Chondrocyte (in vitro differentiated cells): ENCODE measurements at places on chromosomes 6 and 20. TPM values are rescaled to one million over a fixed set of nuclear protein-coding genes. Genes with fewer than 3 reads are reported as not detected.

- no peak for DNase-seq
Observed at GRCh38 chr20:9590189-9590588, 75.8 kb downstream of the LAMP5 start.

DNA sequence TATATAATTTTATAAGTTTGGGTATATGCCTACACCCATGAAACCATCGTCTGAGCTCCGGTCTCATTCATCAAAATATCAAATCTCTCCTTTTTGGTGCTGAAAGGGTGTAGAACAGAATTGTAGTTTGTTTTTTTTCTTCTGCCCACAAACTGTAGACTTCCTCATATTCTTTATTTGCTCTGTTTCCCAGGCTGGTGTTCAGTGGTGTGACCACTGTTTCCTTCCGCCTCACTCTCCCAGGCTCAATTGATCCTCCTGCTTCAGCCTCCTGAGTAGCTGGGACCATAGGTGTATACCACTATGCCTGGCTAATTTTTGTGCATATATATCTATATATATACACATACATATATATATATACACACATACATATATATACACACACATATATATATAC, 139.6 kb upstream of the HCRTR2 start:
- no peak for DNase-seq

Gene PDE7B
- 0.05 to 0.41 TPM in 2 of 3 replicates, not detected in the other for total RNA-seq

DNA sequence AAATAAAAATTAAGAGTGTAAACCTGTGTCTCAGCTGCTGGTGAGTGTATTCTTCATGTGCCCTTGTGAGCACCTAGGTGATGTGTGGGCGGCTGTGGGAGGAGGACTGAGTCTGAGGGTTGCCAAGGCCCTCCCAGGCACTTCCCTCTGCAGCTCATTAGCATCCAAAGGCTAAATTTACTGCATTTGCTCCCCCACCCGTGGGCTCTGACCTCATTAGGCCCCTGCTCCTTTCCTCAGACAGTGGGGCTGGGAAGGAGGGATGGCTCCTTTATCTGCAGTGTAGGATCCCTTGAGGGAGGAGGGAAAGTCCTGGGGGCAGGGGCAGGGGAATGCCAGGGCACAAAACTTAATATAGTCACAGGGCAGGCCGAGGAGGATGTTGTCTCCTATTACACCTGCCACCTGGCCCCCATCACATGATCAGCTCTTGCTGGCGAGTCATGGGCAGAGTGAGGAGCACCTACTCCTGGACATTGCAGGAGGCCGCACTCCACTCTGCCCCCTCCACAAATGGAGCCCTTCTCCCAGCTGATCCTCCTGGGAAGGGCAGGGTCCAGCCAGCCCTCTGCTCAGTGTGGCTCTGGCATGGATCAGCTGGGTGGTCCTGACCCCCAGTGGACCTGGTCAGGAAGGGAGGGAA, 133.2 kb downstream of the MRPL14 start:
- peak; percentile 51 for DNase-seq
